ENCODE measurements at places on chromosomes 1 and 21. TPM values are rescaled to one million over a fixed set of nuclear protein-coding genes. Genes with fewer than 3 reads are reported as not detected.

DNA sequence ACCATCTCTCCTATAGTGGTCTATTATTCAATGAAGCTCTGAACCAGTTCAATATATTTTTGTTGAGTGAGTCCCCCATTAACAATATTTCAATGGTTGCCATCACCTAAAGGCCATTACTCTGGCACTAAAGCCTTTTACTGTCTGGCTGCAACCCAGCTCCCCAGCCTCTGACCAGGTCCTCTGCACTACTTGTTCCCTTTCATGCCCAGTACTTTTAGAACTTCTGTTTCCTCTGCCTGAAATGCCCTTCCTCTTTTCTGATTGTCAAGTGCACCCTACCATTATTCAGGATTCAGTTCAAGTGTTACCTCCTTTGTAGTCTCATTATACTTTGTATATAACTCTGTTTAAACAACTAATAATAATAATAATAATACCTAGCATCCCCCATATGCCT is 30.4 kb upstream of the ZFYVE9 start:
- H3K36me3 ChIP-seq, result no peaks in the 10 kb centered on the region
- no peak for DNase-seq
- H3K27me3 ChIP-seq, result no peaks in the 10 kb centered on the region
- H3K4me1 ChIP-seq, result no peaks in the 10 kb centered on the region
- no peak overlapping the region for H3K4me3 ChIP-seq

- H3K4me3 ChIP-seq, result no peak overlapping the region
- DNase-seq, result no peak
Measured at GRCh38 chr1:115134850-115135480, 45.7 kb upstream of the TSPAN2 start.

DNA sequence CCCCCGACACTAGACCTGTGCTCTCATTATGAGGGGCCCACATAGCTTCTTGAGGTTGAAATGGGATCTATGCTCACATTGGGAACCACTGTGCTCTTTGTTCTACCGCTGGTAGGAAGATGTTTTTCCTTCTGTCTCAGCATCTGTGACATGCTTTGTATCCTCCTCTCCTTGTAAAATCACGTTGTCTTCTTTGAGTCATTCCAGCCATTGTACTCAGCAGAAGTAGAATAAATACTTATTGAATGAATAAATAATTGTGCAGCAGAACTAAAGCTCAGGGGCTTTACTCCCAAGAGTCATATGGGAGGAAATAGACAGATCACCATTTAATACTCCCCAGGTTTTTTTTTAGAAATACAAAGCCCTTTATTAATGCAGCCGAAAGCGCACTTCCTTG is 66.3 kb upstream of the EDEM3 start:
- no peaks in the 10 kb centered on the region for H3K27me3 ChIP-seq
- H3K4me1 ChIP-seq, result no peaks in the 10 kb centered on the region
- H3K4me3 ChIP-seq, result no peak overlapping the region
- H3K27ac ChIP-seq, result no peak overlapping the region

- H3K4me1 ChIP-seq, result peaks cover 3% of the 10 kb centered on the region
- H3K27me3 ChIP-seq, result no peaks in the 10 kb centered on the region
- no peak overlapping the region for H3K27ac ChIP-seq
- DNase-seq, result no peak
Measured at GRCh38 chr1:6045110-6045502, 582 bp upstream of the KCNAB2 start.

- DNase-seq, result no peak
- no peak overlapping the region for H3K4me3 ChIP-seq
- no peak overlapping the region for H3K27ac ChIP-seq
Measured at GRCh38 chr1:50450861-50451653, 27.8 kb upstream of the DMRTA2 start.

Gene PCAT6
- total RNA-seq, result 1.0 TPM

Gene ANKRD35
- 2.1 TPM for total RNA-seq

GRCh38 chr1:219143735-219144134 is 29.9 kb upstream of the LYPLAL1 start:
- no peaks in the 10 kb centered on the region for H3K36me3 ChIP-seq
- DNase-seq, result no peak
- no peak overlapping the region for H3K4me3 ChIP-seq

- no peak within 1 kb of the TSS for H3K27ac ChIP-seq
- DNase-seq, result peak; percentile 44
- peak within 1 kb of the TSS; percentile 45 for H3K4me3 ChIP-seq
- no peaks in the 10 kb centered on the region for H3K36me3 ChIP-seq
Measured at GRCh38 chr1:66533804-66534740, at the start of gene SGIP1. Gene SGIP1 (plus strand): TSS chr1:66534153. CDS start chr1:66534359, 206 bp downstream.

- no peaks in the 10 kb centered on the region for H3K27me3 ChIP-seq
- no peaks in the 10 kb centered on the region for H3K36me3 ChIP-seq
Measured at GRCh38 chr1:244209955-244210354, 158.9 kb downstream of the ZBTB18 start.

- peaks cover 2% of the 10 kb centered on the region for H3K4me1 ChIP-seq
- no peak for DNase-seq
- no peaks in the 10 kb centered on the region for H3K27me3 ChIP-seq
Measured at GRCh38 chr21:34846601-34847112, 177.9 kb downstream of the CLIC6 start.

DNA sequence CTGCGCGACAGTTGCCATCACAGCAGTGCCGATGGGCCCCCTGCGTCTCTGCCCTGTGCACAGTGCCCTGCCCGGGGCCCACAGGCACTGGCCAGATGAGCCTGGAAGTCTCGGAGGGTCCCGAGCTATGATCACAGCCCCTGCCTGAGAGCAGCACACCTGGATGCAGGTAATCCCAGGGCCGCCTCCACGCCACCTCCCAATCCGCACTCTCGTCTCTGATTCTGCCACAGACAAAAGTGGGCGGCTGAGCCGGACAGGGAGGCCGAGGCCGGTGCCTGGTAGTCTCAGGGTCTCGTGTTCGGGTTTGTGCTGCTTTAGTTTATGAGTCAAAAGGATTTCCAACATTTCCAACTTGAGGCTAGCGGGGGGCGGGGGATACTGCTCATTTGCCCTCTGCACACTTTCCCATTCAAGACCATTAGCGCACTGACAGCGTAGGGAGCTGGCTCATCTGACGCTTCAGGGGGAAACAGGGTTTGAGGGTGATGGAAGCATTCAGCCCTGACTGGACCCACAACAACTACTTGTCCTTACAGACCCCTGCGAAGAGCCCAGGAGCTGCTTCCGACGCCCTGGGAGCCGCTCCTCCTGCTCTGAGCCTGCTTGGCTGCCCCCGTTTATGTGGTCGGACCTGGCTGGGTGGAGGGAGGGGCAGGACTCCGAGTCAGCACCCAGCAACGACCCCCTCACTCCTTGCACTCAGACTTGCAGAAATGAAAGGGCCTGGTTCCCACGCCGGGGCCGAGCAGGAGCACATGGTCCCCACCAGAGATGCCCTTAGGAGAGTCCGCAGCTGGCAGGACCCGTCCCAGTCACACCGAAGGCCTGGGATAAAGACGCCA is 1.8 kb upstream of the TTC34 start:
- H3K4me3 ChIP-seq, result no peak overlapping the region
- H3K36me3 ChIP-seq, result no peaks in the 10 kb centered on the region
- H3K27me3 ChIP-seq, result no peaks in the 10 kb centered on the region
- no peak overlapping the region for H3K27ac ChIP-seq
- no peaks in the 10 kb centered on the region for H3K4me1 ChIP-seq

GRCh38 chr1:33234588-33234990 is 21.7 kb upstream of the ZNF362 start:
- no peak for DNase-seq
- no peak overlapping the region for H3K27ac ChIP-seq
- no peak overlapping the region for H3K4me3 ChIP-seq
- no peaks in the 10 kb centered on the region for H3K27me3 ChIP-seq

Gene TMPRSS2
- total RNA-seq, result 2.4 TPM

Gene PLD5
- 2.2 TPM for total RNA-seq

DNA sequence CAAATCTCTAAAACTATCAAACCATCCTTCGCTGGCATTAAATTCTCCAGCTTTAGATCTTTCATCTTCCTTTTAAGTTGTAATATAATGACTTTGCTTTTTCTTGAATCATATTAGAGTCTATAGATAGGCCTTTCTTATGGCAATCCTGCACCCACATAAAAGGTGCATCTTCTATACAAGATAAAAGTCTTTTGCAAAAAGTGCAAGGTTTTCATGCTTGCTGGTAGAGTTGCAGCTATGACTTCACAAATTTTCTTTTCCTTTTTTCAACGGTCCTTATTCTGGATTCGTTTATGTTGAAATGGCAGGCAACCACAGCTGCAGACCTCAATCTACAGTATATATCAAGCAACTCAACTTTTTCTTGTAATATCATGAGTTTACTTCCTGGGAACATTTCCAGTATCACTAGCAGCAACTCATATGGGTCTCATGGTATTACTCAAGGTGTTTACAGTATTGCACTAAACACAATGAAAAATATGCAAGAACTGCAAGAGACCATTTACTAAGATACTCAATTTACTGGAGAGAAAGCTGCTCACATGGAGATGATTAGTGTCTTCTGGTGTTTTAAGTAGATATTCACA is 22.1 kb downstream of the OMA1 start:
- no peaks in the 10 kb centered on the region for H3K27me3 ChIP-seq
- H3K4me3 ChIP-seq, result no peak overlapping the region
- no peak overlapping the region for H3K27ac ChIP-seq
- no peak for DNase-seq
- H3K4me1 ChIP-seq, result no peaks in the 10 kb centered on the region
- no peaks in the 10 kb centered on the region for H3K36me3 ChIP-seq

Measured in ovary (tissue), 10 donors.